Right lung (tissue), 10 donors: ENCODE measurements at places on chromosomes 16 and 17.
A peak's percentile ranks its signal among the peaks of the same experiment; 100 is the strongest.

GRCh38 chr16:868846-869822 is 68.6 kb upstream of the GNG13 start:
- no peak for DNase-seq

GRCh38 chr16:72665701-72666100 is 382.2 kb downstream of the ZFHX3 start:
- DNase-seq, result peak; percentile 8

- no peak for DNase-seq
Measured at GRCh38 chr16:89268987-89269735, 51.7 kb downstream of the ZNF778 start.

- no peak for DNase-seq
Measured at GRCh38 chr16:82331397-82331796, 161.4 kb upstream of the MPHOSPH6 start.

- DNase-seq, result no peak
Measured at GRCh38 chr17:51455211-51455610, 194.9 kb downstream of the UTP18 start.

- no peak for DNase-seq
Measured at GRCh38 chr16:53643474-53643873, 60.2 kb downstream of the RPGRIP1L start.

DNA sequence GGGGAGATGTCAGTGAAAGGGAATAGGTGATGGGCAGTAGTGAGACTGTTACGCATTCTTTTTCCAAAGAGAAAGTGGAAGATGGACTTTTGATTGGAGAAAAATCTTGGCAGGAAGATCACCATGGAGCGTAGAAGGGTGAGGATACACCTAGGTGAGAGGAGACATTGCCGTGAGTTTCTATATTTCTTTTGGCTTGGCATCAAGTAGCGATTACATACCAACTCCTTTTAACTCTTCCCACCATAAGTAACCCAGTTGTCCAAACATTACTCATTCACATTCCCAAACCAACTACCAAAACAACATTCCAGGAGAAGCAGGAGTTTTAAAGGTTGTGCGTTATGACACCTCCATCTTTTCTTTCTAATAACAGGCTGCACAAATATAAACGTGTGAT is 10.7 kb upstream of the KRT28 start:
- no peak for DNase-seq

- peak; percentile 19 for DNase-seq
Measured at GRCh38 chr17:80362428-80363119, 52.4 kb upstream of the ENDOV start.

DNA sequence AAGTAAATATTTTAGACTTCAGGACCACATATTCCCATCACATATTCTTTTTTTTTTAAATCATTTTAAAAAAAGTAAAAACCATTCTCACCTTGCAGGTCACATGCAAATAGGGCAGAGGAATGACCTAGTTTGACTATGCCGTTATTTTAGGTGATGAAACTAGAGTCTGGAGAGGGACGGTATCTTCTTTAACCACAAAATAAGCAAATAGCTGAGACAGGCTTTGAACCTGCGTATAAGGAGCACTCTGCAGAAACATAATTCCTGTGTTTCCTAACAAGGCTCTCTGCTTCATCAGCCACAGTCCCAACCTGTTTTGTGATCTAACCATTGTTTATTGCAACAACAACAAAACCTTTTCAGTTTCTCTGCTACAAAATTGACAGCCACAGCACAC is 121.5 kb downstream of the PCTP start:
- no peak for DNase-seq

DNA sequence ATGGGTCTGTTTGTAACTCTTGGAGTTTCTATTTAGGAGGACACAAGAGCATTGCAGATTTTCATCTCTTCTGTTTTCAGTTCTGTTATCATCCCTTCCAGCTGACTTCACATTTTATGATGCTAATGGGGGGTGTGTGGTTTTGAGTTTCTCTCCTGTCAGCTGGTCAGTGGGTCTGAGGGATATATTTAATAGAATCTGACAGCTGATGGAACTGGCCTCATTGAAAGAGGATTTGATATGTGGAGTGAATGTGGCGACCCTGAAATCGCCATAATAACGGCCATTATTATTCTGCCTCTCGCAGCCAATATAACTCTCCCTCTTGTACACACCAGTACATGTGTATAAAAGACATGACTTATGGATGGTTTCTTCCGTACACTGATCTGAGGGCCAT is 128.1 kb downstream of the SALL1 start:
- DNase-seq, result no peak
